Muscle of arm (tissue), 14 donors: ENCODE measurements at places on chromosomes 5 and 9.
A peak's percentile ranks its signal among the peaks of the same experiment; 100 is the strongest.

GRCh38 chr5:174355208-174355612 lies 309.7 kb downstream of the NSG2 start:
- no peak for DNase-seq

DNA sequence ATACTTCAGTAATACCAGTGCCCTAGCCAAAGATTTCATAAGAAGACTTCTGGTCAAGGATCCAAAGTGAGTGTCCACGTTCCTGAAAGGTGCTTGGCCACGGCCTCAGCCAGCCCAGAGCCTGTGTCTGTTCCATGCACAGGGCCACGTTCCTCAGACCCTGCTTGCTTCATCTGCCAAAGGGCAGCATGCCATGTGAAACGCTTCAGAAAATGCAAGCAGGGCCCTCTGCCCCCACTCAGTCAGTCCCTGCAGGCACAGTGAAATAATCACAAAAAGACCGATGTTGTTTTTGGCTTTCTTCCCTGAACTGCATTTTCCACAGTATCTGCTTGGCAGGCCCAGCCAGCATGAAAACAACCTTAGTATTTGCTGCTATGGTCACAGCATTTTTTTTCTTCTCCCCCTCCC lies 85.5 kb upstream of the CTSL start:
- peak; percentile 67 for DNase-seq

- DNase-seq, result peak; percentile 30
Measured at GRCh38 chr9:85112391-85112790, 442.9 kb downstream of the NTRK2 start.

- DNase-seq, result no peak
Measured at GRCh38 chr9:22447618-22448305, 1.1 kb downstream of the DMRTA1 start.

DNA sequence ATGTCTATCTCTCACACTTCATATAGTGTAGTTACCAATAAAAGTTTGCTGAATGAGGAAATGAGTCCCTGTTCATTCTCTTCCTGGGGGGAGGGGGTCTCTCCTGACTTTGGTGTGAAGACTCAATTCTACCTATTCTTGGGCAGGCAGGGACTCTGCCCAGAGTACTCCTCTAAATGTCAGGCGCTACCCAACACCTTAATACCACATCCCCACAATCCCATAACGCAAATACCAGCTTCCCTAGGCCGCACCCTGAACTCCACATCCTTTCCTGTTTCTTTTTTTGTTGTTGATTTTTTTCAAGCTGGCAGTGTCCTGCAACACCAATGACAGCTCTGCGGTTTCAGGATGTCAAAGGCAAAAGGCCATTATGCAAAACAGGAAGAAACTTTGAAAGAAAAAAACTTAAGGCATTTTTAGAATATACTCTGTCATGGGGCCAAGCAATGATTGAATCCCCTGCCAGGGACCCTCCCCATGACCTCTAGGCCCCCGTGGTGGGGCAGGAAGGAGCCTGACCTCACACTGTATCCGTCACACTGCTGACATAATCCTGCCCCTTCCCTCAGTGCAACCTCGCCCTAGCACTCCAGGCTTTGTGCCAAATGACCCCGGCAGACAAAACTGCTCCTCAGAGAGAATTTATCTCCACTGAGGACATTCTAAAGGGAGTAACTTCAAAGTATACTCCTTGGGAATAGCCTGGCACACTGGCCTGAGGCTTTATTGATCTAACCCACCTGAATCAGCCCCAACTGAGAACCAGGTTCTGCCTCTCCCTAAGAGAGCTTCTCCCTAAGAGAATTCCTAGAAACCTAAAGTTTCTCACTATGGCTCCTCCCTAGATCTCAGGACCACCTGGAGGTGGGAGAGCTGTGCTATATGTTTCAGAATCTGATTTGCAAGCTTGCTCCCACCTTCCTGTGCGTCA lies 8.0 kb downstream of the B4GALT1 start:
- no peak for DNase-seq
